ENCODE measurements at places on chromosomes 3 and 15.

GRCh38 chr3:187739094-187739560, 6.1 kb downstream of the BCL6 start:
- no peak for DNase-seq

DNA sequence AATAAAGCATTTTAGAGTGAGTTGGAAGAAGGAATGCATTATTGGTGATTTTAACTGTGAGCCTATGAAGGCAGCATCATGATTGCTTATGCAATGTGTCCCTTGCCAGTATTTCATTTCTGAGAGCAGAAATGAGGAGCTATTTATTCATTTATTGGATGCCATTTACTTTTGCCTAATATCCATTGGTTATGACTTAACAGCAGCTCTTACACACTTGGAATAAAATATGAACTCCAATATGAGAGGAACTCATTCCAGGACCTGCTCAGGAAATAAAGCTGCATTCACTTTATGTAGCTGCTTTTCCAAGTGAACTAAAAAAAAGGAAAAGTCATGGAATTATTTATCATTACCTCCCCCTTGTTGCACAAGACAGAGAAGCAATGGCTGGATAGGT, 280.1 kb downstream of the LRTM1 start:
- no peak for DNase-seq

- DNase-seq, result no peak
These were observed 32.0 kb downstream of the CYP11A1 start for GRCh38 chr15:74335396-74335795.

DNA sequence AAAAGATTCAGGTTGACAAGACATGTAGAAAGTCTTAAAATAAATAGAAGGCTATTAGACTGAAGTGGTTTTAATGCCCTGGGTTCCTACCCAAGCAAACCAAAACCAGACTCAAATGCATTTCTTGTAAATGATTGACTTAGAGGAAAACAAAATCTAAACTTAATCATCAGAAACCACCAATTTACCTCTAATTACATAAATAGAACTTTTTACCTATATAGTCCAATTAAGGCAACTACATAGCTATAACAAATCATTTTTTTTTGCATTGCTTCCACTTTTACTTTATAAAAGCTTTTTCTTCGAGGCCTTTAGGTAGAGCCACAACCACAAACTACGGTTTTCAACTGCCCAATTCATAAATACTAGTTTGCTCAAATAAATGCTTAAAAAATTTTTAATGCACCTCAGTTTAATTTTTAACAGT, 231.3 kb upstream of the ARHGEF26 start:
- DNase-seq, result no peak

- DNase-seq, result no peak
These were observed 415.6 kb downstream of the OXSM start for GRCh38 chr3:26205475-26205874.

DNA sequence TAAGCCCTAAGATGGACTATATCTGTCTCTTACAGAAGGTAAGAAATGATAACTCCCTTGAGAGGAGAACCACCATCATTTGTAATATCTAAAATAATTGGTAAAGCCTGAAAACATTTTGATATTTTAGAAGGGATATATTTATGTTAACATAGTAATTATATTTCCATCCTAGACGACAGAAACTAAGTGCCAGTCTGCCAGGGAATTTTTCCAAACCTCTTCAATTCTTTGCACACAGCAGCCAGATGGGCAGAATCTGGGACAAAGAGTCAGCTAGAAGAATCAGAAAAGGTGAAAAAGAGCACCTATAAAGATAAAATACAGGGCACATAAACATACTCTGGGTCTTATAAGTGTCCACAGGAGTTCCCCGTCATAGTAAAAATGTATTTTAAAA, 70.0 kb upstream of the CBLB start:
- no peak for DNase-seq

DNA sequence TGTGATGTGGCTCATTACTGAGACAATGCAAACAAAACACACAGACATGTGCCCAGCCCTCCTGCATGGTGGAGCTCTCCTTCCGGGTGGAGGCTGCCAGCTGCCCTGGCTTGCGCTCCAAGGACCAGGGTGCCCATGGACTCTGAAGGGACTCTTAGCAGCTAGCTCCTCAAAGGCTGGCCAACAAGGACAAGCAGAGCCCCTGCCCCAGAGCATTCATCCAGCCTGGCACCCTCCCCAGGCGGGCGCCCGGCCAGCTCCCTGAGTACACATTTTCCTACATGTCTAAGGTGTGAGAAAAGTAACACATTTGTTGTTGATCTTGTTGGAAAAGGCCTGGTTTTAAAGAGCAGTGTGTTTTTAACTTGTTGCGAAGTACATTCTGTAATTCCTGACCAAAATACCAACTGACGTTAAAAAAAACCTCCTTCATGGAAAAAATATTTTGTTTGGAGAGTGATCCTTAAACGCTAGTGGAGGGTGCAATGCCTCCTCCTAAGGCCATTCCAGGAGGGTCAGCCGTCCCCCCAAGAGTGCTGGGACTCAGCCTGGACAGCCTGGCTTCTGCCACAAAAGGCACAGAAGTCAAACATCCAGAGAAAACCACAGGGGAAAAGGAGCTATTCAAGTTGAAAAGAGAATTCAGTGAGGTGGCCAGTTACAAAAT, 86.9 kb downstream of the KLF15 start:
- no peak for DNase-seq

DNA sequence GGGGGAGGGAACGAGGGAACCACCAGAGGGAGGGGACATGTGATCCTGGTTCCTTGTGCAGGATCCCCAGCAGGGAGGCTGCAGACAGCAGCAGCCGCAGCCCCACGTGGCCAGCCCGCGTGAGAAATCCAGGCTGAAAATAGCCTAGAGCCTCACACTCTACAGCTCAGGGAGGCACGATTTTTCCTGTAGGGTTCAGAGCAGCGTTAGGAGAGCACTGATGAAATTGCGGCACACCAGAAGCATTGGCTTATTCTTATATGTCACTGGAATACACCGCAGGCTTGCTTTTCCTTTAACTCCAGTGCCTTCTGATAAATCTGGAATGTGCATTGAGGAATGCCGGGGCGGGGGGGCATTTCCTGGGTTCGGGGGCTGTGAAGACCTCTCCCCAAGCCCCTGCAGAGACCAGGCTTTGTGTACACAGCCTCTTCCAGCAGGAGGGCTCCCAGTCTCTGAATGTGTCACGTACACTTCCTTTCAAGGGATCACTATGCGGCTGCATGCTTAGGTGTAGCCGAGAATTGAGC, 193.0 kb downstream of the ATP10A start:
- DNase-seq, result no peak

- no peak for DNase-seq
These were observed 8.6 kb downstream of the GABRR3 start for GRCh38 chr3:98026425-98027084.

DNA sequence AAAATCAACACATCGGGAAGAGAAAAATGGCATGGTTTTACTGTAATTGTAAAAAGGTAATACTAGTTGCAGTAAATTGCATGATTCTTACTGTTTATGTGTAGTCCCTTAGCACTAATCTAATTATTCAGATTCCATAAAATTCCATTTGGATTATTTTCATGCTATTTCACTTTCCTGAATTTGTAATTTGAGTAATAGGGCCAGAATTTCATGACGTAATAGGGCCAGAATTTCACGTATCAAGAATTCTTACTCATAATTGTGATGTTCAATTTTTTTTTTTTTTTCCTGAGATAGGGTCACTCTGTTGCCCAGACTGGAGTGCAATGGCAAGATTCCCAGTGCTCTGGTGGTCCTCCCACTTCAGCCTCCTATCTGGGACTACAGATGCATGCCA, 2.9 kb upstream of the U2SURP start:
- no peak for DNase-seq

DNA sequence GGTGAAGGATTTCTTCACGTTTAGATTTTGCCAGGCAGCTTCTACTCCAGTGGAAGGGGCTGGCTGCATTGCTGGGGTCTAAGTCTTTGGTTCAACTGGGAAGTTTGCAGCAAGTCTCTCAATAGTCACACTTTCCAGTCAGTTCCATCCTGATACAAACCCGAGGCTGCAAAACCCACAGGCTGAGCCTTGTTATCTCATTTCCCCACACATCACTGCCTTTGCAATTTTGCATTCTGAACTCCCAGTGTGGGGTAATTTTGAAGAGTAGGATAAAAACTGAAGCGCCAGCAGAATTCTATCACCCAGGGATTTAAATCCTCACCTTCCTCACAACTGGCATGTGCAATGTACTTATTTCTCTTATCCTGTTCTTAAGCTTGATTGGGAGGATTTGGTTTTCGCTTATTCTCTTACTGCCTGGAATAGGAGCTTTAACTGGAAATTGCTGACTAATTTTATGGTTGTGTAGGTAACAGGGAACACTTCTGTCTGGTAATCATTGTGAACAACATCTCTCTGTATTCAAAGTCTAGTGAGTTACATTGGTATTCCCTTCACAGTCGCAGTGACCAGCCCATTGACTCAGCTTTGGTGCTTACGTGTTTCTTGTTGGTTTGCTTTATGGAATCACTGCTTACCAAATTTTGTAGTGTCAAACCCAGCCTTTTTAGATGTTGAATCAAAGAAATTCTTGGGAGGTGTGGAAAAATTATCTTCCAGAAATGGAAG, 142.0 kb upstream of the TOPAZ1 start:
- no peak for DNase-seq

- DNase-seq, result no peak
These were observed 8.7 kb downstream of the MME start for GRCh38 chr3:155088706-155089345.

GRCh38 chr3:8557298-8557697, 55.7 kb downstream of the LMCD1 start:
- no peak for DNase-seq

DNA sequence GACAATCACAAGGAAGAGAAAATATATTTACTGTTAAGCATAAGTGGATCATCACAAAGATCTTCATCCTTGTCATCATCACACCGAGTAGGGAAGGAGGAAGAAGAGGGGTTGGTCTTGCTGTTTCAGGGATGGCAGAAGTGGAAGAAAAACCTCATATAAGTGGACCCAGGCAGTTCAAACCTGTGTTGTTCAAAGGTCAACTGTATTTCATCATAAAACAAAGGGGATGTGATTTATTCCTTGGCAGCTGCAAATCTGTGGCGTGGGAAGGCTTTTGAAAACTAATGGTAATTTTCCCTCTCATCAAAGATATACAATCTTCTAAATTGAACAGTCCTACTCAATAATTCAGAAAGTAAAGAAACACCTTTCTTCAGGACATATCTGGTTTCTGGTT, 129.9 kb upstream of the ABI3BP start:
- no peak for DNase-seq

DNA sequence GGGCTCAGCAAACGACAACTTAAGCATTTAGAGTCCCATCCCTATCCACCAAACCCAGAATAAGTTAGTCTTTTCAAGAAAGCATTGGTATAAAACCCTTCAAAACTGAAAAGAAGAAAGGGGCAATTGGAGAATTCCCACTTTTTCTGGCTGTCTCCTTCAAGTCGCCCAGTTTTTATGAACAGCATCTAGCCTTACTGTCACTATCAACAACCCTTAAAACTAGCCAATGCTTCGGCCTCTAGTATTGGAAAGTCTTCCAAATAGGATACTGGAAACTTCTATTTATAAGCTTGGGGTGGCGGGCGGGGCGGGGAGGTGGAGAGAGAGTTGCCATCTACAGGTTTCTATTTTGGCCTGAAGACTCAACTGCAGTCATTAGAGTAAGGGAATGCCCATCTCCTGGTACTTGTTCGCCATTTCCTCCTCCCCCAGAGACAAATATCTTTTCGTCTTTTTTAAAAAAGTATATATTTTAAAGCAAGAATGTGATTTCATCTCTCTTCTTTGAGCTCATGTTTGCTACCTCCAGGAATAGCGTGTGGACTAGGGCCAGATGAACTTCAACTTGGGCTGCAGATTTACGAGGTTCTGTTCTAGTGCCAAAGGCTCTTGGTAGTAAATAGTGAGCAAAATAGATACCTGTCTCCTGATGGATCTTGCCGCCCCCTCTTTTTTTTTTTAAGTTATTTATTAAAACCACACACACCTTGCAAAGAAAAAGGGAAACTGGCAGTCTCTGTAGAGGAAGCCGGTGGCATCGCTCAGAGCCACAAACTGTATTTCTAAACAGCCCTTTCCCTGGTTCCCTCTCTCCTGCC, 2.7 kb downstream of the BCL6 start:
- DNase-seq, result no peak

DNA sequence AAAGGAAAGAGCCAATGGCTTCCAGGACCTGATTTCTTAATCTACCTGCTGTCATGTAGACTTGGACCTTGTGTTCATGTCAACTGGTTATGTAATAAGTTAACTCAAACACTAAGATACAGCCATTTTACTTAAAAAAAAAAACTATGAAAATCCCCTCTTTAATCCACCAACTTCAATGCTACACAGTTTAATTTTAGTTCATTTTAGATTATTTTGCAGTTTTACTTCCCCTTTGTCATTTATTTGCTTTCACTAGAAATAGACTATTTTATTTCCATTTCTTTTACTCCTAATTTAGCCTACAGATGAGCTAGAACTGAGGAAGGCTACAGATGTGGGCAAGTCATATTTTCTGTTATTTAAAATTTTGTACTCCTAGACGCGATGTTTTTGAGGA, 10.7 kb upstream of the DNAJC13 start:
- no peak for DNase-seq

GRCh38 chr3:66394019-66394752, 106.6 kb downstream of the LRIG1 start:
- no peak for DNase-seq

DNA sequence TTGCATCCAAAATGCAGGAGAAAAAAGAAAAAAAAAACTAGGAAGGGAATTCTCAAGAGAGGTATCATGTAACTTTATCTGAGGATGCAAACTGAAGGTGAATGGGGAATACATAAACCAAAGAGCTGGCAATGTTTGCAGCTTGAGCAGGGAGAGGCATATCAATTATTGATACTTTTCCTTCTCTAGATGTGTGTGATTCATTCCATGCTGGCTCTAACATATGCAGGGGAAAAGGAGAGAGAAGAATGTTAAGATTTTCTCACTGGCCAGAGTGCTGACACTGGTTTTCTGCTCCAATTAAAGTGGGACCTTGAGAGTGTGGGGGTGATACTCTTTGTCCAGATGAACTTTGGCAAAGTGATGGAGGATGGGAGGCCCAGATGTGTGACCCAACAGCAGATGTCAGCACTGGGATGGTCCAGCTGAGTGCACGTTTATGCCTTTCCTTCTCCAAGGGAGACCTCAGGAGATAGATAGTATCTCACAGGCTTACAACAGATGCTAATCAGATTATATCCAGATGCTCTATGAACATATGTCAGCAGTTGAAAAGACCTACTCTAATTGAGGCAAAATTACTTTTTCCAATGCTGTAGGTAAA, 50.0 kb upstream of the PSMD6 start:
- DNase-seq, result no peak

- DNase-seq, result no peak
These were observed 103.2 kb downstream of the DPH6 start for GRCh38 chr15:35442742-35443141.

GRCh38 chr3:168794427-168794826, 698.7 kb upstream of the GOLIM4 start:
- no peak for DNase-seq

GRCh38 chr3:57006179-57006657, 54.2 kb upstream of the SPATA12 start:
- no peak for DNase-seq

GRCh38 chr3:129834580-129834979, 58.9 kb downstream of the TMCC1 start:
- no peak for DNase-seq

GRCh38 chr3:70264122-70264780, 48.2 kb downstream of the MDFIC2 start:
- no peak for DNase-seq

GRCh38 chr15:25375557-25375956, 63.3 kb downstream of the UBE3A start:
- DNase-seq, result no peak

GRCh38 chr15:57595011-57595866, 3.5 kb downstream of the MYZAP start:
- no peak for DNase-seq

Measured in GM04503 (cell line).